SK-N-MC (cell line): ENCODE measurements at places on chromosomes 16 and 17.

DNA sequence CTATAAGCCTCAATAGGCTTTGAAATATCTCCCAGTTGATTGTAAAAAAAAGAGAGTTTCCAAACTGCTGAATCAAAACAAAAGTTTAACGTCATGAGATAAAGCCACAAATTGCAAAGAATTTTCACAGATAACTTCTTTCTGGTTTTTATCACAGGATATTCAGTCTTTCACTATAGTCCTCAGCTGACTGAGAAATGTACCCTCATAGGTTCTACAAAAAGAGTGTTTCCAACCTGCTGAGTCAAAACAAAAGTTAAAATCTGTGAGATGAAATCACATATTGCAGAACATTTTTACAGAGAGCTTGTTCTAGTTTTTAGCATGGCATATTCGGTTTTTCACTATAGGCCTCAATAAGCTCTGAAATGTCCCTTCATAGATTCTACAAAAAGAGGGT lies 559.2 kb downstream of the KCNJ18 start:
- DNase-seq, result no peak

GRCh38 chr16:58421529-58421928 lies 29.3 kb downstream of the GINS3 start:
- DNase-seq, result no peak

- no peak for DNase-seq
Observed at GRCh38 chr16:27579087-27579980, 29.4 kb downstream of the KATNIP start.

- no peak for DNase-seq
Observed at GRCh38 chr17:34675143-34675542, 95.8 kb downstream of the TMEM132E start.

DNA sequence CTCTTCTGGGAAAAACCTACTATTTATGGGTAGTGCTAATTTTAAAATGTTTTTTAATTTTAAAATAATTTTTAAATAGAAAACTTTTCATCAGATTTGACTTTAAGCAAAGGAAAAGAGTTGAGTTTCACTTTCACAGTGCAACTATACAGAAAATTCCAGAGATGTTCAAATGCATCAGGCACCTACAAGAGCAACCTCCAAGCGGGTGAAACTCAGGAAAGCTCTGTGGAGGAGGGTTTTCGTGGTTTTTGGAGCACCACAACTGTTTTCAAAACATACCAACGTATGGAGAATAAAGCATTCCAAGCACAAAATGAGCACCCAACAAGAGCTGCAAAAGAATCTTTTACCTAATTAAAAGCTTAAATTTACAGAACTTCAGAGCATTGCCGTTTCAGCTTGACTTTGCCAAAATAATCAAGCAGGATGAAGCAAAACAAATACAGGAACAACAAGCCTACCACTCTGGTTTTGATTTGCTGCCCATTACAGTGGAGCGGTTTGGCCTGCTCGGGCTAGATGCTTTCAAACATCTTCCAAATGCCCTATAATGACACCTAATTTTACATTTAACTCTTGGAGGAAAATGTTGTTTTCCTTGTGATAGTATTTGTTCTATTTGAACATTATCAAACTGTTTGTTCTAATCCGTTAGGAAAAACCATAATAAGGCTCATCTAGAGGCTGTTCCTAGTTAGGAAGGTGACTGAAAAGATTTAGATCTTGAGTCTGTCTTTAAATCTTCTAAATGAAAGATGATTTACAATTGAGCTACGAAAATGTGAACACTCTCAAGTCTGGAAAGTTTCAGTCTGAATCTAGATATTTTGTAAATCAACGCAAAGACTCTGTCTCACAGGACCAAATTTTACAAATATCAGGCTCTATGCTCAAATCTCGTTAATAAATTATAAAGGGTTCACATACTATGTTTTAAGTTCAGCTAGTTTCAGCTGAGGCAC lies 34.5 kb downstream of the NACA2 start:
- DNase-seq, result no peak

DNA sequence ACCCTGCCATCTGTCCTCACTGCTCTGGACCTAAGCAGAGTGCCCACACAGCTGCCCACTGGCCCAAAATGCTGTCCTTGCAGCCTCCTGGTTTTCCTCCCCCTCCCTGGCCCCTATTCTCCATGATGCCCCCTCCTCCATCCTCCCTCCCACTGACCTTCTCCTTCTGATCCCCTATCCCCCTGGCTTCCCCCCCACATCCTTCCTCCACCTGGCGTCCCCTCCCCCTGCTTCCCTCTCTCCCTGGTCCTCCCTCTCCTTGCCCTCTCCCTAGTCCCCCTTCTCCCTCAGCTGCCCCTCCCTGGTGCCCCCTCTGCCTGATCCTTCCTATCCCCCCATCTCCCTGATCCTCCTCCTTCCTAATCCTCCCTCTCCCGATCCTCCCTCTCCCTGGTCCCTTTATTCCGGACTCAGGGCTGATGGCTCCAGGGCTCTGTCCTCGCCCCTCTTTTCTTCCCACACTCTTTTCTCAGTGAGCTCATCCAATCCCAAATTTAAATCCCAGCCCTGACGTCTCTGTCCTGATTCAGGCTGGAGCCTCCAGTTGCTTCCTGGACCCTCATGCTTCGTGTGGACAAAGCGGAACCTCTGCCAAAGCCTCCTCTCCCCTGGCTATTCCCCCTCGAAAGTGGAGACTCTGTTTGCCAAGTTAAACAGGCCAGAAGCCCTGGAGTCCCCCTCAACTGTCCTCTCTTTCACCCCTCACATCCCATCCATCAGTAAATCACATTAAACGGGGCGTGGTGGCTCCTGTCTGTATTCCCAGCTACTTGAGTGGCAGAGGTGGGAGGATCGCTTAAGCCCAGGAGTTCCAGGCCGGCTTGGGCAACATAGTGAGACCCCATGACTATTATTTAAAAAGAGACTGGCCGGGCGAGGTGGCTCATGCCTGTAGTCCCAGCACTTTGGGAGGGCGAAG lies 18.1 kb upstream of the RHBDF2 start:
- DNase-seq, result no peak

GRCh38 chr16:27235938-27236245 lies 32.6 kb downstream of the KDM8 start:
- no peak for DNase-seq

DNA sequence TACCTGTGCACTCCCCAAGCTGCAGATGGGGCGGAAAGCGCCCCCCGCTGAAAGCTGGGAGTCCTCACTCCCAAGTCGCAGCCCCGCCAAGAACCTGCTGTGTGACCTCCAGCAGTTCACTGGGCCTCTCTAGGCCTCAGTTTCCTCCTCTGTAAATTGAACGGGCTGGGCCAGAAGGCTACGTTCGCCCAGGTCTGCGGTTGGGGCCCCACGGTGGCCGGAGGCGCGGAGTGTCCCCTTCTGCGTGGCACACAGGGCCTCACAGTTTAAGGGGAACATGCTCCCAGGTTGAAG lies 628 bp downstream of the GALK1 start:
- no peak for DNase-seq

GRCh38 chr17:80759377-80759673 lies 214.7 kb downstream of the RPTOR start:
- no peak for DNase-seq

DNA sequence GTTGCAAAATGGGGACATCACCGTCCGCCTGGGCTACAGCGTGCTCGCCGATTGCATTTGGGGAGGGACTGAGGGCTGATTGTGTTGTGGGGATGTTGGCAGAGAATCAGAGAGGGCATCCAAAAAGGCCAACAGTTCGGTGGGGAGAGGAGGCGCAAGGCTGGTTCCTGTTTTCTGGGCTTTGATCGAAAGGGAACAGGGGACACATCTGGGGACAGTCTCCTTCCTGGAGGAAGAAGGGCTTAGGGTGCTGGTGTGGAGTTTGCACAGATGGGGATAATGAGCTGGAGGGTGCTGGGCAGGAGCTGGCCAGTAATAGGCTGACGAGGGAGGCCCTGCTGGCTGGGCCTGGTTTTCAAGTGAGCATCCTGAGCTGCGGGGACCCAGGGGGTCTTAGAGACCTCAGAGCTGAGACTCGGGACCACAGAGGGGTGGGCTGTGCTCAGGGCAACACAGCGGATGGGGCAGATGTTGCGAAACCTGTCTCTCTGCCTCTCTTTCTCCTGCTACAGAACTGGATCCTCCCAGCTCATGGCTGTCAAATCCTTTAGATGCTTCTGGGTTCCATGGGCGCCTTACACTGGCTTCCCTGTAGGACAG lies 288.7 kb downstream of the SEC14L1 start:
- DNase-seq, result no peak

DNA sequence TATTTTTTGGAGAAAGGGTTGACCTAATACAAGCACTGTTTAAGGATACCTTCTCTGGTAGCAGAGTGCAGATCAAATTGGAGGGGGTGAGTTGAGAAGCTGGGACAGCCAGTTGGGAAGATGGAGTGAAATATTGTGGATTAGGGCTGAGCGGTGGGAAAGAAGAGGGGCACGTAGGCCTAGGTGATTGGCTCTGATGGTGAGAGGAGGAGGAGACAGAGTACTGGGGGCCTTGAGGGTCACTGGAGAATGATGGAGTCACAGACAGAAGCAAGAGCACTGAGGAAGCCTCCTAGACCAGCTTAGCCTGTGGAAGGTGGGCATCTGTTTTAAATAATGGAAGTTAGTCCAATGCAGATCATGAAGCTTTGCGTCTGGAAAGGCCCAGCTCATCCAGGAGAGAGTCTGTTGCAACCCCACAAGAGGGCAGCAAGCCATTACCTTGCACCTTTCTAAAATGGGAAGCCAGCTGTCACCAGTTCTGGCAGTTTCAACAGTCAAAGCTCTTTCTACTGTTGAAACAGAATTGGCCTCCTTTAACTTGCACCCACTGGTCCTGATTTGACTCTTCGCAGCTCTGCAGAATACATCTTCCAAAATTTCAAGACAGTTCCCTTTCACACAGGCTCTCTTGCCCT lies 11.8 kb downstream of the SLC9A5 start:
- no peak for DNase-seq

DNA sequence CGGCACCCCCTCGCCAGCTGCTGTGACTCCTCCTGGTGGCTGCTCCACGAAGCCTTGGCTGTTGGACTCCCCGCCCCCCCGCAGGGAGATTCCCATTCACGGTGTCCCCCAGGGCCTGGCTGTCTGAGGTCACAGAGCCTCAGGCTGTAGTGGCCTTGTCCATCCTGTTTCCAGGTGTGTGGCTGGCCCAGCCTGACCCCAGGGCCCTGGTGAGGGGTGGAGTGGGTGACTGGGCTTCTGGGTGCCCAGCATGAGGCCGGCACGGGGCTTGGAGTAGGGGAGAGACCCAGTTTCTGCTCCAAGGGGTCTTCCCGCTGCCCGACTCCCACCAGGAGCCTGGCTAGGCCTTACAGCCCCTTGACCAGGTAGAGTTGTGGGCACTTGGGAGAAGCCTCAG lies 10.4 kb downstream of the PRSS27 start:
- DNase-seq, result no peak

- no peak for DNase-seq
Observed at GRCh38 chr16:30368122-30368791, 2.0 kb downstream of the TBC1D10B start.

DNA sequence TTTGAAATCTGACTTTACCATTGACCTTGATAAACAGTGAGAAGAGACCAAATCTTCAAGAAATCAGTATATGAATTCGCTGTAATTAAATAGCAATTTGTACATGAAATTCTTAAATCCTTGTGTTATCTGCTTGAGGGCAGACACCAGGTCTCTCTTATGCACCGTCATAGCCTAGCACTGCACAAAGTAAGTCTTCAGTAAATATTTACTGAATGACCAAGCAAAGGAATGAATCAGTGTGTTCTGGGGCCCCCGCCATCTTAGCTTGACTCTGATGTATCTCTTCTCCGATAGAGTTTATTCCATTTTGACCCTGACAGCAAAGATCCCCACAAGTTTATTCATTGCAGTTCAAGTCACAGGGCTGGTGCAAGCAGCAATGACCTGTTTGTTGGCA lies 328.0 kb downstream of the TMEM114 start:
- no peak for DNase-seq

DNA sequence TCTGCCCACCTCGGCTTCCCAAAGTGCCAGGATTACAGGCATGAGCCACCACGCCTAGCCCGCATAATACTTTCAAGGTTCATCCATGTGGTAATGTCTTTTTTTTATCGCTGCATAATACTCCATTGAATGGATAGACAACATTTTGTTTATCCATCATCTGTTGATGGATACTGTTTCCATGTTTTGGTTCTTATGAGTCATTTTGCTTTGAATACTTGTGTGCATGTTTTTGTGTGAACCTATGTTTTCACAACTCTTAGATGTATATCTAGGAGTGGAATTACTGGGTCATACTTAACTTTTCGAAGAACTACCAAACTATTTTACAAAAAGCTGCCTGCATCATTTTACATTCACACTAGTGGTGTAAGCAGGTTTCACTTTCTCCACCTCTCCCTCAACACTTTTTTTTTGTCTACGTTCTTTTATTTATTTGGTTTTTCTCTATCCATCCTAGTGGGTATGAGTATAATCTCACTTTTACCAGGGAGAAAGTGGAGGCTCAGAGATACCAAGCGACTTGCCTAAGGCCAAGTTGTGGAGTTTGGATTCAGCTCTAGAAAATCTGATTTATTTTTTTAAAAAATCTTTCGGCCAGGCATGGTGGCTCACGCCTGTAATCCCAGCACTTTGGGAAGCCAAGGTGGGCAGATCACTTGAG lies 151.2 kb downstream of the CMIP start:
- DNase-seq, result no peak

DNA sequence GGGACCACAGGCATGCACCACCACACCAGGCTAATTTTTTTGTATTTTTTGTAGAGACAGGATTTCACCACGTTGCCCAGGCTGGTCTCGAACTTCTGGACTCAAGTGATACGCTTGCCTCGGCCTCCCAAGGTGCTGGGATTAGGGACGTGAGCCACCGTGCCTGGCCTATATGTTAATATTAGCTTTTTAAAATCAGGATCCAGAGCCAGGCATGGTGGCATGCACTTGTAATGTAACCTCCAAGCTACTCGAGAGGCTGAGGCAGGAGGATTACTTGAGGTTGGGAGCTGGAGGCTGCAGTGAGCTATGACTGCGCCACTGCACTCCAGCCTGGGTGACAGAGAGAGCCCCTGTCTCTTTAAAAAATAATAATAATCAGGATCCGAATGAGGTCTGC lies 8.5 kb upstream of the ADCY7 start:
- DNase-seq, result no peak

DNA sequence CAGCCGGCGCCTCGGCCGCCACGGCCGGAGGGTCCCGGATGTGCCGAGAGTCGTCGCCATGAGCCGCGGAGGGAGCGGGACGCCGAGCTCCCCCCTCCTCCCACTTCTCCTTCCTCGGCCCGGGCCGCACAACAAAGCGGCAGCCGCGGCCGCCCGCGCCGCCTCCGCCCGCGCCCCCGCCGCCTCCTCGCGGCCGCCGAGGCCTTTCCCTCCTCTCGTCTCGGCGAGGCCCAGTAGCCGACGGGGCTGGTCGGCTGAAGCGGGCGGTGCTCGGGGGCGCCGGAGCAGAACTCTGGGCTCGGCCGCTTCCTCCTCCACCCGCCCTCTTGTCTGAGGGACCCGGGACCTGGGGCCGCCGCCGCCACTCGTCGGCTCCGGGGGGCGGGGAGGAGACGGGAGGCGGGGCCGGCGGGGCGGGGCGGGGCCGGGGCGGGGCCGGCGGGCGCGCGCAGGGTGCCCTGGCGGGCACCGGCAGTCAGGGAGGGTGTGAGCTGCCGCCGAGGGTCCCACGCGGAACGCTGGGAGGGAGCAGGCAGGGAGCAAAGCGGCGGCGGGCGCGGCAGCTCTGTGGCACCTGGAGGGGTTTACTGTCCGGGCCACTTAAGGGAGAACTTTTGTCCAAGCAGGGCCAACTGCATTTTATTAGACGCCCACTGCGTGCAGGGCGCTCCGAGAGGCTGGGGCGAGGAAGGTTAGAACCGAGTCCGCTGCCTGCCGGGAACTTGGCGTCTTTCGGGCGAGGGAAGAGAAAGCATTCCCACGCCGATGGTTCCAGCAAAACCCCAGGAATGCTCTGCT lies at the start of gene SMURF2:
SMURF2 (minus strand) TSS at position 332 of the 798 bp plus-strand sequence. CDS start 427 bp downstream, outside the sequence.
- DNase-seq, result no peak

- DNase-seq, result no peak
Observed at GRCh38 chr16:2963723-2964474, at the start of gene KREMEN2. Gene KREMEN2 (plus strand): TSS chr16:2964275. CDS start chr16:2964521, 246 bp downstream.
